ENCODE measurements at places on chromosomes 2 and 18. TPM values are rescaled to one million over a fixed set of nuclear protein-coding genes. Genes with fewer than 3 reads are reported as not detected.

TRIP12 gene
- total RNA-seq = 155 TPM

DNA sequence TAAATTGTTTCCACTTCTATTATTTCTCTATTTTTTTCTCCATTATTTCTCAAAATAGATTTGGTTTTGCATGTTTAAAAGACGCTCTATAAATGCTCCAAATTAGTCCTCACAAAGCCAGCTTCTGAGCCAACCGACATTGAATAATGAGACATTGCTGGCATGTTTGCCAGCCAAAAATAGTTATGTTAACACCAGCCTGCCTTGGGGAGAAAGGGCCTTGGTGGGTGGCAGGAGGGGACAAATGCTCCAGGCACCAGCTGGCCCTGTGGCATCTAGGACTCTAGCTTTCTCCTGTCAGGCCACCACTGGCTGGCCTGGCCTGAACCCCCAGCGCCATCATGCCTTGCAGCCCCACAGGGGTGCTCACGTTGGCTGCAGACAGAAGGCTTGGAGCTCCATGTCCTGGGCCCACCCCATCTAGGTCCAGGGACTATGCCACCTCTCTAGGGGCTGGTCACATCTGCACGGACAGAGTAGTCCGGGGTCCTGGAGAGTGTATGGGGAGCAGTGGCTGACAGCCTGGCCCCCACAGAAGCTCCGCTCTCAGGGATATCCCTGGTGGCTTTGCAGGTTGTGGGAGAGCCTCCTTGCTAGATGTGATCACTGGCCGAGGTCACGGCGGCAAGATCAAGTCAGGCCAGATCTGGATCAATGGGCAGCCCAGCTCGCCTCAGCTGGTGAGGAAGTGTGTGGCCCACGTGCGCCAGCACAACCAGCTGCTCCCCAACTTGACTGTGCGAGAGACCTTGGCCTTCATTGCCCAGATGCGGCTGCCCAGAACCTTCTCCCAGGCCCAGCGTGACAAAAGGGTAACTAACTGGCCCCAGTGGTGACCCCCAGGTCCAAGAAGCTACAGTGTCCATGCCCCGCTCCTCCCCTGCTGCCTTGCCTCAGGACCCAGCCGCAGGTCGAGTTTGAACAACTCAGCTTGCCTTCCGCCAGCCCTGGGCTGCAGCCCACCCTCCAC, 12.5 kb downstream of the ABCG8 start:
- no peak overlapping the region for H3K27ac ChIP-seq
- H3K27me3 ChIP-seq = no peaks in the 10 kb centered on the region
- H3K4me1 ChIP-seq = no peaks in the 10 kb centered on the region
- no peak for DNase-seq
- no peak overlapping the region for H3K4me3 ChIP-seq
- H3K36me3 ChIP-seq = no peaks in the 10 kb centered on the region

- H3K4me1 ChIP-seq = no peaks in the 10 kb centered on the region
- H3K27me3 ChIP-seq = no peaks in the 10 kb centered on the region
- no peak for DNase-seq
- H3K4me3 ChIP-seq = no peak overlapping the region
- no peak overlapping the region for H3K27ac ChIP-seq
Measured at GRCh38 chr2:101080211-101081068, 70.7 kb downstream of the TBC1D8 start.

GRCh38 chr2:20574930-20575329, 76.0 kb downstream of the HS1BP3 start:
- H3K4me1 ChIP-seq = peaks cover 24% of the 10 kb centered on the region
- no peak for DNase-seq
- H3K27me3 ChIP-seq = no peaks in the 10 kb centered on the region
- H3K4me3 ChIP-seq = no peak overlapping the region

GRCh38 chr18:69870736-69871135, 76.9 kb downstream of the CD226 start:
- no peaks in the 10 kb centered on the region for H3K4me1 ChIP-seq
- no peak for DNase-seq
- no peak overlapping the region for H3K27ac ChIP-seq
- no peak overlapping the region for H3K4me3 ChIP-seq

DNA sequence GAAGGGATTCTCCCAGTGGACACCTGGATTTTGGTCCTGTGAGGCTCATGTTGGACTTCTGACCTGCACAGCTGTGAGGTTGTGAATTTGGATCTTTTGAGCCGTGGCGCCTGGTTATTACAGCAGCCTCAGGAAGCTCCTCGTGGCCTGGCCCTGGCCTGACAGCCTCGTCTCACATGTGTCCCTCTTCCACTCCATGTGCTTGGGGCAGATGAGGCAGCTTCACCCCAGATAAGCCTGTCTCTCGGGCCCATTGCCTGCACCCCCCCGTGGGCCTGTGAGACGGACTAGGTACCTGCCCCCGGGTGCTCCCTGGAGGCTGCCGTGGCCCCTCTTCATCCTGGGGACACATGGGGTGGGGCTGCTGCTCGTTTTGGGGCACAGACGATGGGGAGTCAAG, 51.2 kb downstream of the CTDP1 start:
- peaks cover 20% of the 10 kb centered on the region for H3K36me3 ChIP-seq
- no peaks in the 10 kb centered on the region for H3K27me3 ChIP-seq
- DNase-seq = no peak
- H3K4me3 ChIP-seq = no peak overlapping the region

RPE gene
- 190 TPM for total RNA-seq

PLGLB1 gene
- total RNA-seq = 2.3 TPM

All from thyroid gland (tissue), 4 donors.